ENCODE measurements at places on chromosomes 5 and 9. TPM values are rescaled to one million over a fixed set of nuclear protein-coding genes. Genes with fewer than 3 reads are reported as not detected.

WASHC1 gene
- 20.9 TPM for polyA plus RNA-seq

PCDHB3 gene
- polyA plus RNA-seq = not detected

PRRC2B gene
- 13.2 TPM for polyA plus RNA-seq

PLPPR1 gene
- polyA plus RNA-seq = 0.07 TPM

SPINK13 gene
- polyA plus RNA-seq = not detected

ODF2 gene
- 22.0 TPM for polyA plus RNA-seq

GRCh38 chr9:133602277-133602676, 6.9 kb downstream of the FAM163B start:
- no peaks in the 10 kb centered on the region for H3K4me1 ChIP-seq
- no peak overlapping the region for H3K27ac ChIP-seq
- no peak overlapping the region for H3K4me3 ChIP-seq
- H3K36me3 ChIP-seq = no peaks in the 10 kb centered on the region
- no peak for DNase-seq
- H3K27me3 ChIP-seq = peaks cover 33% of the 10 kb centered on the region

GRCh38 chr5:80961376-80962281, 1.5 kb downstream of the RASGRF2 start:
- DNase-seq = no peak
- peaks cover 36% of the 10 kb centered on the region for H3K27me3 ChIP-seq
- H3K4me3 ChIP-seq = peak overlapping the region; percentile 49
- H3K36me3 ChIP-seq = no peaks in the 10 kb centered on the region

DNA sequence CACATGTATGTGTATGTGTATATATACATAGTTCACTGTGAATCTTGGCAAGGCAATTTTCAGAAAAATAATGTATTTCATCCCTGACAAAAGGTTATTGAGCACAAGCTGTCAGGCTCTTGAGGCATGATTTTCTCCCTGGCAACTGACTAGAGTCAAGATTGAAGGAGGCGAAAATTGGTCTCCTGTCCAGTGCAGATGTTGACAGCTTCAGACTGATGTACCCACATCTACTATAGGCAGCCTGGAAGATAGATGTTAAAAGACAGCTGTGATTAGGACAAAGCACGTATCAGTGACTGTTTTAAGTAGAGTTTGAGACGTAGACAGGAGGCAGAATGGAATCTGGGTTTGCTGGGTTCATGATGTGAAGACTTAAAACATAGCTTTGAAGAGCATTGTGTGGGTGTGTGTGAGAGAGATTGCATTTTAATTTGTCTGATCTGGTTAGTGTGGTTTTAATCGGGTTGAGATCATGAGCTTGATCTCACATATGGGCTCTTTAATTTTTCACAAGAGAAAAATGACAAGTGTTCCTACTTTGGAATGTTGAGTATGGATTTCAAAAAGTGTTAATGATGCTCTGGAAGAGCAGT, 39.1 kb downstream of the CTNNA1 start:
- no peak overlapping the region for H3K4me3 ChIP-seq
- H3K36me3 ChIP-seq = no peaks in the 10 kb centered on the region
- peaks cover 66% of the 10 kb centered on the region for H3K4me1 ChIP-seq

GRCh38 chr5:60829490-60830266, 14.4 kb downstream of the ELOVL7 start:
- H3K4me1 ChIP-seq = no peaks in the 10 kb centered on the region
- no peak for DNase-seq
- no peak overlapping the region for H3K27ac ChIP-seq
- H3K36me3 ChIP-seq = no peaks in the 10 kb centered on the region
- H3K27me3 ChIP-seq = no peaks in the 10 kb centered on the region
- H3K4me3 ChIP-seq = no peak overlapping the region

- H3K27me3 ChIP-seq = no peaks in the 10 kb centered on the region
- no peaks in the 10 kb centered on the region for H3K4me1 ChIP-seq
- H3K36me3 ChIP-seq = no peaks in the 10 kb centered on the region
- DNase-seq = no peak
These were observed 41.7 kb downstream of the TMEM161B start for GRCh38 chr5:88226881-88227450.

DNA sequence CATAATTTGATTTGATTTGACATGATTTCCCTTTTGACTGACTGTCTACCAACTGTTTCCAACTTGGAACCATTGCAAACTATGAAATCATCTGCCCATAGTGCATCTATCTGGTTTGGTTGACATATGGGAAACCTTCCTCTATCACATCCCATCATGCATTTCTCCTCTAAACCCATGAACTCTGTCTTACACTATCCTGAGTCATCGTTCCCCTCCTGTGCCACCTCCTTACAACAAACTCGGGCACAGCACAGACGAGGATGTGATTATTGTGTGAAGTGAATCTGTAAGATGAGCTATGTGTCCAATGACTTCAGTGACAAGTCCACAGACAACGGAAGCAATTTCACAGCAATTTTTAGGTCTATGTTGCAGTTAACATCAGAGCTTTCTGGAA, 126.1 kb downstream of the NPR3 start:
- H3K27ac ChIP-seq = no peak overlapping the region
- no peak for DNase-seq
- no peaks in the 10 kb centered on the region for H3K36me3 ChIP-seq
- no peaks in the 10 kb centered on the region for H3K27me3 ChIP-seq

Data from sigmoid colon (tissue), 7 donors.